ENCODE measurements at places on chromosomes 2 and 18. TPM values are rescaled to one million over a fixed set of nuclear protein-coding genes. Genes with fewer than 3 reads are reported as not detected.

DOK6 gene
- 7.3 TPM for total RNA-seq

AQP12A gene
- total RNA-seq: not detected

GREB1 gene
- 1.3 TPM for total RNA-seq

POTEC gene
- total RNA-seq: under 0.01 TPM

DSG4 gene
- not detected for total RNA-seq

OSBPL6 gene
- 1.1 TPM for total RNA-seq

ANKRD12 gene
- 24.9 TPM for total RNA-seq

IGFBP2 gene
- total RNA-seq: 4.7 TPM

CPLX4 gene
- total RNA-seq: not detected

CAMKMT gene
- 5.8 TPM for total RNA-seq

TMEM247 gene
- not detected for total RNA-seq

DYSF gene
- 0.65 TPM for total RNA-seq

AQP4 gene
- not detected for total RNA-seq

RPL31 gene
- total RNA-seq: 2,106 TPM

CCDC178 gene
- 0.28 TPM for total RNA-seq

RGPD3 gene
- total RNA-seq: 0.09 TPM

TRPM8 gene
- total RNA-seq: under 0.01 TPM

PLCD4 gene
- total RNA-seq: 1.8 TPM

MARCHF4 gene
- 0.28 TPM for total RNA-seq

LAMA1 gene
- 55.3 TPM for total RNA-seq

REG3G gene
- not detected for total RNA-seq

CDK15 gene
- total RNA-seq: 6.6 TPM

OXER1 gene
- under 0.01 TPM for total RNA-seq

C2orf72 gene
- under 0.01 TPM for total RNA-seq

LIMS3 gene
- 5.2 TPM for total RNA-seq

HOXD13 gene
- total RNA-seq: 0.09 TPM

APCDD1 gene
- total RNA-seq: 0.09 TPM

GPR155 gene
- 4.8 TPM for total RNA-seq

ACVR1C gene
- under 0.01 TPM for total RNA-seq

FOXD4L1 gene
- total RNA-seq: 0.09 TPM

GPR45 gene
- total RNA-seq: not detected

ANKRD29 gene
- total RNA-seq: 7.3 TPM

ZNF24 gene
- 26.3 TPM for total RNA-seq

ABCB11 gene
- not detected for total RNA-seq

ABCG5 gene
- total RNA-seq: not detected

UGT1A5 gene
- not detected for total RNA-seq

RAB31 gene
- total RNA-seq: 51.2 TPM

SUMO1 gene
- total RNA-seq: 120 TPM

VAMP8 gene
- 1.8 TPM for total RNA-seq

TRIB2 gene
- total RNA-seq: 13.2 TPM

CERKL gene
- not detected for total RNA-seq

UGT1A4 gene
- total RNA-seq: not detected
